ENCODE measurements at places on chromosomes 11 and 22.

- no peak for DNase-seq
These were observed 50.7 kb downstream of the ZNRF3 start for GRCh38 chr22:28934026-28934425.

GRCh38 chr11:92489826-92490399 is 265.3 kb downstream of the FAT3 start:
- no peak for DNase-seq

DNA sequence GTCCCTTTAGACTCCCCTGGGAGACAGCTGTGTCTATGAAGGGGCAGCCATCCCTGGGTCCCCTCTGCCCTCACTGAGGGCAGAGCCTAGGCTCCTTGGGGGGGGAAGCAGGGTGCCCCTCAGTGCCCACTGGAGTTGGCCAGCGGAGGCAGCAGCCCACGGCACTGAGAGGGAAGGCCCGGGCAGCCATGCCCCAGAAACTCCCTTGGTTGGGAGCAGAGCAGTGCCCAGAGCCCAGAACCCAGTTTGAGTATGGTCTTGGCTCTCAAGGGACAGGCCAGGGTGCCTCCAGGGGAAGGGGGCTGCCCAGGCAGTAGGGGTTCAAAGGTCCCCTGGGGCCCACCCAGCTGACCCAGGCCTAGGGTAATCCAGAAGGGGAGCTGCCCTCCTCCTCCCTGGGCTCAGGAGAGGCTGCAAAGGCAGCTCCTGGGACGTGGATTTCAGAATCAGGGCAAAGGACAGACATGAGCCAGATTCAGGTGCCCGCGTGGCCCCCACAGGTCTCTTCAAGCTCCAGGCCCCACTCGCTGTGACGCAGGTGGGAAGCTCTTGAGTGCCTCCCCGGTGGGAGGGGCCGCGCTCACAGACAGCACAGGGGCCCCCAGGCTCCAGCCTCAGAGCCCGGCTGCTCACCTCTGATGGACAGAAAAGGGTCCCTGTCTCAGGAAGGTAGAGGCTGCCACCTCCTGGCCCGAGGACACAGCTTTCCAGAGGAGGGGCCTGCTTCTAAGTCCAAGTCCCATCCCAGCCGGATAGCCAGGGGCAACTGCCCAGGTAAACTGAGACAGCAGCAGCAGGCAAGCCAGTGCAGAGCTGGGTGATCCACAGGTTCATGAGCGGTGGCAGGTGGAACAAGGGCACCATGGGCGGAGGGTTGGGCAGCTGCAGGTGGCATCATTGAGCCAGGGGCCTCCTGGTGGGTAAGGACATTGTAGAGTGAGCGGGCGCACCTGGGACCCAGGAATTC is 2.6 kb downstream of the C11orf21 start:
- DNase-seq = no peak

DNA sequence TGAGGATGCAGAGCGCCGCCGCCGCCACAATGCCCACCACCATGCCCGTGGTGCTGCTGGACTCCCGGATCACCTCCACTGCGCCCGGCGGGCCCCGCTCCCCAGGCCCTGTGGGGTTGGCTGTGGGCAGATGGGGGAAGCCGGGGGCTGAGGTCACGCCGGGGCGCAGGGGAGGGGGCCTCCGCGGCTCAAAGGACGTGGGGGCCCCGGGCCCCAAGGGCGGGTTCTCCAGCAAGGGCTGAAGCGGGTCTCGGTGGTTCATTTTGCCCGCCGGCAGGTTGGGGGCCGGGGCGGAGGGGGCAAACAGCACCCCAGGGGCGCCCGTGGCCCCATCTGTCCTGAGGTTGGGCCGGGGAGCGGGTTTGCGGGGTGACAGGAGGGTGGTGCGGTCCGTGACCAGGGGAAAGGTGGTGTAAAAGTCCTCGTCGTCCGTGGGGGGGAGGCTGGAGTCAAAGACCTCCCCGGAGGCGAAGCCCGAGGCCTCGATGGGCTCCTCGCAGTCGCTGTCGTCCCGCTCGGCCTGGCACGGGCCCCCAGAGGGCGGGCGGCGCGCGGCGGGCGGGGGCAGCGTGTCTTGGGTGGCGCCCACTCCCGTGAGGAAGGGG is 16.5 kb downstream of the SLC22A12 start:
- no peak for DNase-seq

GRCh38 chr11:75986966-75987365 is 172.0 kb downstream of the UVRAG start:
- DNase-seq = no peak

- DNase-seq = no peak
These were observed 19.3 kb downstream of the TREH start for GRCh38 chr11:118659953-118660680.

DNA sequence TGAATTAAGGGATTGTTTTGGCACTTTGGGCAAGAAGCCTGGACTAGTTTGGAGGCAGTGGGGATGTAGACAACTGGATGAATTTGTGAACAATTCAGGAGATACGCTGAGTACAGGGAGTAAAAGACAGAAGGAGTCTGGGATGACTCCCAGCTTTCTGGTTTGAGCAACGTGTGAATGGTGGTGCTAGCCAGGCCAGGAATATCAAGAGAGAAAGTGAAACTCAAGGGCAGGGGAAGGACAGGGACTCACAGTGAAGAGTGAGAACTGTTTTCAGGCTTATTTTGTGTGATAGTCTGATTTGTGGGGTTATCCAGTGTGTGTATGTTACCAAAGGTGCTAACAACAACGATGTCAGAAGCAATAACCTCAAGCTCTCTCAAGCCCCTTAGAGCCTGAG is 15.9 kb downstream of the CHRM1 start:
- no peak for DNase-seq

GRCh38 chr11:7892840-7893254 is 38.2 kb downstream of the OR10A6 start:
- DNase-seq = no peak

DNA sequence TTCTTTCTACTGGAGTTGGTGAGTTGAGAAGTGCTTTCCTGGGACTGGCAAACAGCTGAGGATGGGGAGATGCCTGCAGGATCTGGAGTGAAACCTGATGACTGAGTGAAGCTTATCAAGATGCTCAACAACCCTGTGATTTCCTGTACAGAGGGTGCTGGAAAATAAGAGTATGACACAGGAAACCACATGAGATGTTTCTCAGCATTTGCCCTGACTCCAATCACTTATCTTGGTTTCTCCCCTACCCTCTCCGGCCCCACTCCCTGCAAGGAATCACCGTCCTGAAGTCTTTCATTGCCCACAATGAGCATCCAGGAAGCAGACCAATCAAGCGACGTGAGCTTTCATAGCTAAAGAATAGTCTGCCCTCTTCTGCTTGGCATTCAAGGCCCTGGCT is at the start of gene MRGPRX2:
Gene MRGPRX2, minus strand, starts transcription at position 89 of the 400 bp plus-strand sequence. CDS start 4,315 bp downstream, outside the sequence.
- DNase-seq = no peak

GRCh38 chr22:18000441-18001039 is 23.8 kb downstream of the MICAL3 start:
- no peak for DNase-seq

GRCh38 chr11:64772303-64773018 is 5.9 kb downstream of the SF1 start:
- no peak for DNase-seq

DNA sequence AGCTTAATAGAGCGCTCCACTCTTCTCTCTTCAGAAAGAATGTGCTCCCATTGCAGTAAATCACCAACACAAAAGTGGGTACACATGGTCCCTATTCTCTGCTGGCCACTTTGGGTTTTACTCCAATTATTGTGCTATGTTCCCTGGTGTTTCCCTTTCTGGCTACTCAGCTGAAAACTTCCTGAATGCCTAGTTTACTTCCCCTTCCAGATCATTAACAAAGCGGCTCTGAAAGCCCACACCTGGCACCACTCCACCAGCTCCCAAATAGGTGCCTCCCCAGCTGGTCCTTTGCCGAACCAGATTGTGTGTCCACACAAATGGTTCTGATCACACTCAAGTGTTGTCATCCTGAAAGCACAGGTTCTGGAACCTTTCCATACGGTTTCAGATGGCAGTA is 443.7 kb downstream of the NTM start:
- no peak for DNase-seq

GRCh38 chr11:131624531-131624930 is 254.1 kb downstream of the NTM start:
- no peak for DNase-seq

GRCh38 chr22:24400034-24400725 is 27.2 kb upstream of the ADORA2A start:
- DNase-seq = no peak

GRCh38 chr22:46058591-46059519 is 81.9 kb upstream of the WNT7B start:
- DNase-seq = no peak

DNA sequence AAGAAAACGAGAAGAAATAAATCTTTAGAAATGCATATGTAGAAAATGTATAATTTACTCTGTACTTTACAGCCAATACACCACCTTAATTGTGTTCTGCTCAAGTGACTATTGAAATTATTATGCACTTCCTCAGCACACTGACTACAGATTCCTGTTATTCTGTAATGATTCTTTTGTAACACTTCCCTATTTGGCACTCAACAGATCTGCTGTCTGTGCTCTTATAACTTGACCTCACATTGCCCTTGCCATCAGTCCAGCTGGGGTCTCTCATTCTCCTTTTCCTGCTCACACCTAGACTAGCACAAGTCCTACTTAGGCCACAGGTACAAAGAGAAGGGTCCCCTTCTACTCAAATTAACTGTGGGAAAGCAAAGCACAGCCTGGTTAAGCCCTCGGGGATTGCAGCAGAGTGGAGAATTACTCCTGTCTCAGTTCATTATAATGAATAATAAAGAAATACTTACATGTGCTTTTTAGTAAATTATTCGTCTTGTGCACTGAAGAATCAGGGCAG is 860.4 kb downstream of the OPCML start:
- DNase-seq = no peak

GRCh38 chr11:117548876-117549275 is 221.2 kb downstream of the CEP164 start:
- no peak for DNase-seq

DNA sequence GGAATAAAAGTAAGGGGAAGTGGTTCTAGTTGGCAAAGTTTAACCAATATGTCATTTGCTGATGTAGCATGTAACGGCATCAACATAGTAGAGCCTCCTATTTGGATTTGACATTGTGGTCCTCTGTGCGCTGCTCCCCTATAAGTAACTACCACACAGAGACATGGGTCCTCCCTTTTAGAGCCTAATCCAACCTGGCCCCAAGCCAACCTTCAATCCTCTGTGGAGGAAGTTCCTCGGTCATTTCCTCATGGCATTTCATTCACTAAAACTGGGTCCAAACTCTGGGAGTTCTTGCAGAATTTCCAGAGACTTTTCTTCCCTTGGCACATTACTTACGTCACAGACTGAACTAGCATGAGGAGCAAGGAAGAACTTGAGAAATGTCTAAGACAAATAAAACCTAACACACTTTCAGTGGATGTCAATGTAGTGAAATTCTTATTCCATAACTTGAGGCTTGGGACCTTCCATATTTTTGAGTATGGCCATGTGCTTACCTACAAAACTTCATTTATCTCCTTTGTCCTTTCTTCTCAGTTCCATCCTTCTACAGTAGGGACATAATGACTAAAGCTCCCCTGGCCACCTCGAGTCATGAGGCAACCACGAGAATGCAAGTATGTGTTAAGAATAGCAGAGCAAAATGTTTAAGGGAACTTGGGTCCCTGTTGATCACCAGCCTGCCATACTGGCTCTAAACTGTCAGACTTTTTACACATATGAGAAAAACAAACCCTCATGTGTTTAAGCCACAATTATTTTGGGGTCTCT is 34.7 kb downstream of the MMP20 start:
- no peak for DNase-seq

GRCh38 chr11:118996926-118997626 is 862 bp upstream of the CENATAC start:
- no peak for DNase-seq

DNA sequence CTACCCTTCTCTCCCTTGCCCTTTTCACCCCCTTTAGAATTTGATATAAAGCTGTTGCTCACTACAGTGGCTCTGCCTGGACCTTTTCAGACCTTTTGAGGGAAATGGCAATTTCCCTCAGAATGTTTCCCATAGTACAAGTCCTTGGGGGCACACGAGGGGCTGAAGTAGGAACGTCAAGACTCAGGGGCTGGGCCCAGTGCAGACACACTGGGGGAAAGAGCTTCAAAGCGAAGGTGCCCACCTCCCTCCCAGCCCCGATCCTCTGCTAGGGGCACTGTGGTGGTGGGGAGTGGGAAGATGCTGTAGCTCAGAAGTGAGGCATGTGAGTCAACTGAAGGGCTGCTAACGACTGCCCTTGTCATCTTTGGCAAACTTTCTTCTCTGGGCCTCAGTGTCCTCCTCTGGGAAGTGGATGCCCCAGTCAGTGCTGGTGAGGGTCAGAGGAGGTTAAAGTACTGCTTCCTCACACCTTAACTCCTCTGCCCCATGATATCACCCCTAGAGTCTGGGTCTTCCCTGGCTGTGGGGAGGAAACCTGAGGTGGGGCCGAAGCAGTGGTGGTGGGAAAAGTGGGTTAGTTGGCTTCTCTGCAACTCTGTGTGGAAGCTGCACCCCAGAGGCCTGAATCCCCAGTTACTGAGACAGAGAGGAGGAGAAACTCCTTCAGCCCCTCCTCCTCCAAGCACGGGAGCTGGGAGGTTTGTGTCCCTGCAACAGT is 425.3 kb upstream of the B3GAT1 start:
- no peak for DNase-seq

DNA sequence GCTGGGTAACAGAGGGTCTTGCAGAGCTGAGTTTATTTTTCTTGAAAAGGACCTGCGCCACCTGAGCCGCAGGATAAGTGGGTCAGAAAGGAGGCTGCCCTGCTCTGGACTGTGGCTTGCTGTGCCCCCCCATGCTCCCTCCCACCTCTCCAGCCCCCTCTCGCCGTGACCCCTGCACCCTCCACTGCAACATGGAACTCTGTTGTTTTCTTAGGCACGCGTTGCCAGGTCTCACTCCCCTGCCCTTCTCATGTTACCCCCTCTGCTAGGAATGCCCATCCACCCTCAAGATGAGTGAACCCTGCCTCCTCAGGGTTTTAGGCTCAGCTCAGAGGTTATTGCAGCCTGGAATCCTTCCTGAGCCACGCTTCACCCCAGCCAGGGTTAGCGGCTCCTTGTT is 10.8 kb downstream of the ETS1 start:
- DNase-seq = no peak

DNA sequence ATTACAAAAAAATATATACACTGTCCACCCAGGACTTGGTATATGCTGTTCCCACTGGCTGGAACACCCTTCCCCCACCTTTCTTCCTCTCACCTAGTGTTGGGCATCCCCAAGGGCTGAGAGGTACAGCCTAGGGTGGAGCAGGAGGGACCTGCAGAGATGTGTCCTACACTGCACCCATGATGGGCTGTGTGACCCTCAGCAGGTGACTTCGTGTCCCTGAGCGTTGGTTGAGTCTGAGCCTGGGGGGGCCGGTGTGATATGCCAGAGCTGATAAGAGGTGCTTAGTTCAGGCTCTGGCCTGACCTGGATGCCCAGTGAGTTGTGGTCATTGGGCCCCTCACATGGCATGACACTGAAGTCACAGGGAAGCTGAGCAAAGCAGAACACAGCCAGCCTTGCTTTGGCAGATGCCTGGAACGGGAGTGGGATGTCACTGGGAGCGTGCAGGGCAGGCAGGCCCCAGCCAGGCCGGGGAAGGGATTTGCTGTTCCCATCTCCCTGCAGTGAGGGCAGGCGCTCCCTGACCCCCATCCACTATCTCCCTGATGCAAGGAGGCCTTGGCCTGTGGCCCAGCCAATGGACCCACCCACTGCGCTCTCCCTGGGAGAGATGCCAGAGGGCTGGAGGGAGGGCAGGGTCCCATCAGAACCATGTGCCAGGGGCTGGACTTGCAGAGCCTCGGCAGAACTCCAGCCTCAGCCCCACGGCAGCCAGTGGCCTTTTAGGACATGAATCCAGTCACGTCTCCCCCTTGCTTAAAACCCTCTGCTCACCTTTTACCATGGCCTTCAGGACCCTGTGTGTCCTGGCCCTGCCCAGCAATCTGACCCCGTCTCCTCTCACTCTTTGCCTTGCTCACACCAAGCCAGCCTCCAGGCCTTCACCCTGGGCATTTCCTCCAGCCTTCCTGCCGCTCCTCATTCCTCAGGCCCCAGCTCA is 138.9 kb downstream of the MN1 start:
- DNase-seq = no peak

Data from stimulated activated CD8-positive, alpha-beta memory T cell treated with anti-CD3 and anti-CD28 coated beads, Interleukin-2, amount 100 ng/mL, for 48 hours (primary cell).